Naive thymus-derived CD8-positive, alpha-beta T cell (primary cell): ENCODE measurements at places on chromosomes 1 and 21. TPM values are rescaled to one million over a fixed set of nuclear protein-coding genes. Genes with fewer than 3 reads are reported as not detected.

DNA sequence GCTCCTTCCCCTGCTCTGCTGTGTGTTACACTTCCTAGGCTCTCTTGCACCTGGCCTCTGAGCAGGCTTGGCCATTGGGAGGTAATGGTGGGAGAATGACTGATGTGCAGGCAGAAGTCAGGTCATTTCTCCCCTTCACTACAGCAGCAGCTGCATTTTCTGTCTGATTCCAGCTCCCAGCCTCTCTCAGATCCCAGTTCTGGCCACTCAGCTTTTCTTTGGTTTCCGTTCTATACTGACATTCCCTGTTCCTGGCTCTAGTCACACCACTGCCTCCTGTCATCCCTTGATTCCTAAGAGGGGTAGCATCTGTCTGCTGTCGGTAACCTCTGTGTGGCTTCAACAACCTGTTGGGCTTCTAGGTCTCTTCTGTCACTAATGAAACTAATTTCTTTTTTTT is 127.7 kb upstream of the HOOK1 start:
- no peak overlapping the region for H3K27ac ChIP-seq
- H3K4me1 ChIP-seq, result no peaks in the 10 kb centered on the region
- DNase-seq, result no peak
- no peak overlapping the region for H3K4me3 ChIP-seq
- H3K27me3 ChIP-seq, result no peaks in the 10 kb centered on the region
- H3K36me3 ChIP-seq, result no peaks in the 10 kb centered on the region

The RNF115 gene
- total RNA-seq, result 18.9 TPM

The KCNA3 gene
- 78.7 TPM for total RNA-seq

GRCh38 chr1:212396638-212397037 is 18.0 kb downstream of the PACC1 start:
- no peak overlapping the region for H3K4me3 ChIP-seq
- H3K27me3 ChIP-seq, result no peaks in the 10 kb centered on the region
- H3K36me3 ChIP-seq, result peaks cover 48% of the 10 kb centered on the region
- DNase-seq, result no peak
- peaks cover 10% of the 10 kb centered on the region for H3K4me1 ChIP-seq
- H3K27ac ChIP-seq, result no peak overlapping the region

DNA sequence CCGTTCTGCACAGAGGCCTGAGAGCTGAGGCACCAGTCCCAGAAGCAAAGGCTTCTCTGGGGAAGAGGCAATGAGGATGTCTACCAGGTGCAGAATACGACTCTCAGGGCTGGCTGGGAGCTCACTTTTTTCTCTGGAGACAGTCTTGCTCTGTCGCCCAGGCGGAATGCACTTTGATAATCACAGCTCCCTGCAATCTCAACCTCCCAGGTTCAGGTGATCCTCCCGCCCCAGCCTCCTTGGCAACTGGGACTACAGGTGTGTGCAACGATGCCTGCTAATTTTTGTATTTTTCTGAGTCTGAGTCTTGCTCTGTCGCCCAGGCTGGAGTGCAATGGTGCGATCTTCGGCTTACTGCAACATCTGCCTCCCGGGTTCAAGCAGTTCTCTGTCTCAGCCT is 17.6 kb downstream of the NADK start:
- no peaks in the 10 kb centered on the region for H3K27me3 ChIP-seq
- no peak overlapping the region for H3K4me3 ChIP-seq
- H3K4me1 ChIP-seq, result peaks cover 1% of the 10 kb centered on the region
- DNase-seq, result no peak
- no peak overlapping the region for H3K27ac ChIP-seq
- H3K36me3 ChIP-seq, result no peaks in the 10 kb centered on the region

- no peak for DNase-seq
- H3K36me3 ChIP-seq, result no peaks in the 10 kb centered on the region
- peaks cover 11% of the 10 kb centered on the region for H3K4me1 ChIP-seq
- peaks cover 1% of the 10 kb centered on the region for H3K27me3 ChIP-seq
- H3K27ac ChIP-seq, result no peak overlapping the region
- no peak overlapping the region for H3K4me3 ChIP-seq
Observed at GRCh38 chr1:244920911-244921761, 56.8 kb upstream of the HNRNPU start.

- DNase-seq, result peak; percentile 24
- peaks cover 28% of the 10 kb centered on the region for H3K4me1 ChIP-seq
- H3K36me3 ChIP-seq, result peaks cover 5% of the 10 kb centered on the region
- peaks cover 61% of the 10 kb centered on the region for H3K27me3 ChIP-seq
Observed at GRCh38 chr1:182614796-182615454, 10.7 kb upstream of the RGS16 start.

DNA sequence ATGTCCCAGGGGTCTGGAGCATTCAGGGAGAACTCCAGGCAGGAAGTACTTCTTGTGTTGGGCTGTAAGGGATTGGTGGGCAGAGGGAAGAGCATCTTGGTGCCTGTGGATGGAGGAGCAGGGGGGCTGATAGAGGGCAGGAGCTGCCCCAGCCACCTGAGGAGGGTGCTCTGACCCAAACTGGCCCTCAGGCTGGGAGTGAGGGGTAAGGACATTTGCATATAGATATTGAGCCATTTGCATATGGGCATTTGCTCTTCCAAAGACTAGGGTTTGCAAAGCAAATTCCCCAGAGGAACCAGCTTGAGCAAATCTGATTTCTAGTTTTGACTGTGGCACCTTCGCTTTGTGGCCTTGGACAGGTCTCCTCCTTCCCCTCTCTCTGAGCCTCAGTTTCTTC is 18.2 kb downstream of the ZNF362 start:
- DNase-seq, result no peak
- peaks cover 40% of the 10 kb centered on the region for H3K4me1 ChIP-seq
- peaks cover 8% of the 10 kb centered on the region for H3K36me3 ChIP-seq
- H3K27me3 ChIP-seq, result no peaks in the 10 kb centered on the region
- no peak overlapping the region for H3K4me3 ChIP-seq

GRCh38 chr21:45622416-45623097 is 21.0 kb upstream of the PCBP3 start:
- no peak overlapping the region for H3K27ac ChIP-seq
- H3K4me3 ChIP-seq, result no peak overlapping the region
- no peak for DNase-seq
- no peaks in the 10 kb centered on the region for H3K36me3 ChIP-seq
- H3K27me3 ChIP-seq, result peaks cover 3% of the 10 kb centered on the region
- H3K4me1 ChIP-seq, result peaks cover 9% of the 10 kb centered on the region

DNA sequence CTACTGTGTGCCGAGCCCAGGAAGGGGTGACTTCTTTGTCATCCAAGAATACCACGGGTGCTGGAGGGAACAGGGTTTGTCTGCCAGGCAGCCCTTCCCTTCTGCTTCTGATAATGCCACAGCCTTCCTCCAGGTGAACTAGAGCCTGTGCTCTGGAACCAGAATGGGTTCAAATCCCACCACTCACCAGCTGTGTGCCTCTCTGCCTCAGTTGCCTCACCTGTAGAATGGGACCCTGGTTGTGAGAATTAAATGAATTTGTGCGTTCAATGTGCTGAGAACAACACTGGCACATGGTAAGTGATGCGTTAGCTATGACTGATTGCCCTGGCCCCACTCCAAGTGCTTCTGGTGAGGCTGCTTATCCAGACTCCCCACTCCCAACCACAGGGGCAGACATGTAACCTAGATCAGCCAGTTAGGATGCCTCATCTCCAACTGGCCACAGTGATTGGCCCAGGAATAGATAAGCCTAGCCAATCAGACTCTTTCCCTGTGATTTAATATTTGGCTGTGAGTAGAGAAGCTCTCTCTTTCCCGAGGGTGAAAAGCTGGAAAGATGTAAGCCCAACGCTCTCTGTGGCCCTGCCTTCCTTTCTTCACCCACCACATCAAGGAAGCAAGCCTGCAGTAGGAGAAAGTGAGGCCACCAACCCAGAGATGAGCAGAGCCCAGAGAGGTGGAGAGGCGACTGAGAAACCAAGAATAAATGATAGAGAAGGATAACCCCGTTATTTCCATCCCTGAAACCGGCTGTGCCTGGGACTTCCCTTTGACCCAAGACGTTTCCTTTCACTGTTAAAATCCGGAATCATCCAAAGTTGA is 20.8 kb upstream of the LAPTM5 start:
- DNase-seq, result no peak
- H3K27ac ChIP-seq, result no peak overlapping the region

DNA sequence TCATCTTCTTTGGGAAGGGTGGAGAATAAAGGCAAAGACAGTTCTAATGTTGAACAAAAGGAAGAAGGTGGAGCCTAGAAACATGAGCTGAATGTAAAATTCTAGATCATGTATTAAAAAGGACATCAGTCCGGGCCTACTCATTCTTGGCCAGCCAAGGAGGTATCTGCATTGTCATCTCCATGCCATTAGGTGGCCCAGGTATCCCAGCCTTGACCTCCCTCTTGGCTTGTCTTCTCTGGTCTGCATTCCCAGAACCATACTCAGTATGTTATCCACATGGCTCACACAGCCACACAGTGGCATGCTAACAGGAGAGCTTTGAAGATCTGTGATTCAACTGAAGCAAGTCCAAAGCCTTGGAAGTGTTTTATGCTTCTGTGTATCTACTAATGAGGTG is 369.8 kb upstream of the KAZN start:
- no peaks in the 10 kb centered on the region for H3K4me1 ChIP-seq
- H3K4me3 ChIP-seq, result no peak overlapping the region
- peaks cover 4% of the 10 kb centered on the region for H3K27me3 ChIP-seq
- no peak for DNase-seq

DNA sequence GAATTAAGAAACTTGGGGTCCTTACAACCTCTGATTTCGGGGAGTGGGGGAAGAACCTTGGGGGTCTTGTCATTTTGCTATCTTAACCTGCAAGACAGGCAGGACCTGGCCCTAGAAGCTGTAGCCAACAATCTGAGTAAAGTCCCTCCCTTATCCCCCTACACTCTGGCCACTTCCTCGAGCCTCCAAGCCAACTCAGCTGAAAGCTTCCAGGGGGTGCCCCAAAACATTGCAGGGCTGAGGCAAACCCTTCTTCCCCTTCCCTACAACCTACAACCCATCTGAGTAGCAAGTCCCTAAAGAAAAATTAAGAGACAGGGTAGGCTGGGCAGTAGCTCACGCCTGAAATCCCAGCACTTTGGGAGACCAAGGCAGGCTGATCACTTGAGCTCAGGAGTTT is 5.0 kb downstream of the CERS2 start:
- no peak overlapping the region for H3K4me3 ChIP-seq
- H3K4me1 ChIP-seq, result peaks cover 21% of the 10 kb centered on the region
- no peaks in the 10 kb centered on the region for H3K27me3 ChIP-seq
- H3K36me3 ChIP-seq, result peaks cover 7% of the 10 kb centered on the region
